ENCODE measurements at places on chromosomes 4 and X. TPM values are rescaled to one million over a fixed set of nuclear protein-coding genes. Genes with fewer than 3 reads are reported as not detected.
A peak's percentile ranks its signal among the peaks of the same experiment; 100 is the strongest.

DNA sequence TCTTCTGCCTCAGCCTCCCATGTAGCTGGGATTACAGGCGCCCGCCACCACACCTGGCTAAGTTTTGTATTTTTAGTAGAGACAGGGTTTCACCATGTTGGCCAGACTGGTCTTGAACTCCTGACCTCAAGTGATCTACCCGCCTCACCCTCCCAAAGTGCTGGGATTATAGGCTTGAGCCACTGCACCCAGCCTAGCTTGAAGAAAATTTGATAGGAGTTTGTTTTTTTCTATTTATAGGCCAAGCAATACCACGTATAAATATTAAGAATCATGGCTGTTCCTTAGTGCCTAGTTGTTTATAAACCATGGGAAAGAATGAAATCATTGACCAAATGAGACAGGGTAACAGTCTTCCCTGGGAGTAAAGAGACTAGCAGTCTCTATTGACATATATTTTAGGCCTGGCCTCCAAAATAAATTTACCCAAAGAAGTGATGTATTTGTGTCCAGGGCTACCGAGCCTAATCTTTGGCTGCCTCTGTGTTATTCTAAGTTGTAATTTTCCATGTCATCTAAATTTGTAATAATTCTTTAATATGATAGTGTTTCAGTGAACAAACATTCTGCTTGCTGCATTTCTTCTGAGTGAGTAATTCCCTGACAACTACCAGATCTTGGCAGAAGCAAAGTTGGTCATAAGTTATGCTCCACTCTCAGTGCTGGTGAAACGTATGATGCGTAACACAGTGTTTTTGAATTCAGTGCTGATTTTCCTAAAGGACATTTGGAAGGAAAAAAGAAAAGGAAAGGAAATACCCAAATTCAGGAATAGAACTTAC, 10.3 kb downstream of the PKD2 start:
- peaks cover 2% of the 10 kb centered on the region for H3K36me3 ChIP-seq
- DNase-seq, result peak; percentile 94
- no peaks in the 10 kb centered on the region for H3K27me3 ChIP-seq

DNA sequence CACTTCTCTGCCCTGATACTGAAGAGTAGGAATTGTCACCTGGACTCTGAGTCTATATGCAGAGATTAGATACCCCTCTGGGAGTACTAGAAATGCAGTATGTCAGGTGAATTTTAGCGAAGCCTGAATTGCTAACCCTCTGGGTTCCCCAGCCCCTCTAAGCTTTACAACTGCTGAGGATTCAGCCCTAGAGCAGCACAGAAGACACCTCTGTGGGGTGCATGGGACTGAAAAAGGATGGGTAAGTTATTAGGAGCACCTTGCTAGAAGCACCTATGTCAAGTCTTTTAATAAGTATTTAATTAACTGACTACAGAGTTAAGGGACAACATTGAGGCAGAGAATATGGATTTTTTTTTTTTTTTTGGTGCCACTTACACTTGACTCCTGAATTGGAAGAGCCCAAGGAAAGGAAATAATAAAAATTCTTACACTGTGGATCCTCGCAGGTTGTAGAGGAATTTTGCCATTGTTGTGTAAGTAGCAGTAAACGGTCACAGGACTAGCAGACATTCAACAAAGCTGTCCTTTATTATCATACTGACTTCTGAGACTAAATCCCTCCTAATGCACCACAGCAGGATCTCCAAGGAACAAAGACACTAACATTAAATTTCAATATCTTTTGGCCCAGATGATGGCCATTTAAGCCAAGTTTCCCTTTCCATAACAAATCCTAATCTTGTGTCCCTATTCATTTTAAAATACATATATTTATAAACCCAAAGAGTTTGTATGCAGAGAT, 253.2 kb downstream of the ANKRD50 start:
- no peak overlapping the region for H3K27ac ChIP-seq
- H3K36me3 ChIP-seq, result no peaks in the 10 kb centered on the region
- peaks cover 4% of the 10 kb centered on the region for H3K4me1 ChIP-seq
- H3K4me3 ChIP-seq, result no peak overlapping the region

DNA sequence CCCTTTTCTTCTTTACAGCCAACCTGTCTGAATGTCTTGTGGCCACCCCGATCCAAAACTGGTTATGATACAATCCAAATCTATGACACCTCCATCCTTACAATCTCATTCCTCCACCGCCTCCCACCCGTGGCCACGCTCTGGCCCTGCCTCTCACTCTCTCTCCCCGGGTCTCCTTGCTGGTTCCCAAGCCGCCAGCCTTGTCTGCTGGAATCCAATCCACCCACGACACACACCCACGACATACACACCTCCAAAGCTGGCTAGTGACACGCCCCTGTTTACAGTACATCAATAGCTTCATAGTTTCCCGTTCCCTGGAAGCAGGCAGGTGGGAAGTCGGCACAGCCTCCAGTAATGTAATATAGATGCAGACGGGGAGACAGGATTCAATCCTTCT, 99.0 kb downstream of the WFS1 start:
- no peak overlapping the region for H3K4me3 ChIP-seq
- no peaks in the 10 kb centered on the region for H3K36me3 ChIP-seq
- no peaks in the 10 kb centered on the region for H3K27me3 ChIP-seq
- H3K27ac ChIP-seq, result no peak overlapping the region
- no peak for DNase-seq

DNA sequence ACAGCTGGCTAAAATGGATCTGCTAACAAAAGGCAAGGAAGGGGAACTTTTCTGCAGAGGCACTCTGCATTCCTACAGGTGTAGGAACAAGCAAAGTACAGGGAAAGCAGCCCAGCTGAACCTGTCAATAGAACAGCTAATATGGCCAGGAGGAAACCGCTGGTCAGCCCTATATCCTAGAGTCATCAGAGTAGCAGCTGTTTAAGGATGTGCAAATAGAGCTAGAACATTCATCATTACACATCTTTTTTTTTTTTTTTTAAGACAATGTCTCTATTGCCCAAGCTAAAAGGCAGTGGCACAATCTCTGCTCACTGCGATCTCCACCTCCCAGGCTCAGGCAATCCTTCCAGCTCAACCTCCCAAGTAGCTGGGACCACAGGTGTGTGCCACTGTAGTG, 163.0 kb downstream of the BTC start:
- H3K27me3 ChIP-seq, result no peaks in the 10 kb centered on the region
- no peaks in the 10 kb centered on the region for H3K36me3 ChIP-seq
- H3K27ac ChIP-seq, result peak overlapping the region; percentile 75
- DNase-seq, result peak; percentile 47

DNA sequence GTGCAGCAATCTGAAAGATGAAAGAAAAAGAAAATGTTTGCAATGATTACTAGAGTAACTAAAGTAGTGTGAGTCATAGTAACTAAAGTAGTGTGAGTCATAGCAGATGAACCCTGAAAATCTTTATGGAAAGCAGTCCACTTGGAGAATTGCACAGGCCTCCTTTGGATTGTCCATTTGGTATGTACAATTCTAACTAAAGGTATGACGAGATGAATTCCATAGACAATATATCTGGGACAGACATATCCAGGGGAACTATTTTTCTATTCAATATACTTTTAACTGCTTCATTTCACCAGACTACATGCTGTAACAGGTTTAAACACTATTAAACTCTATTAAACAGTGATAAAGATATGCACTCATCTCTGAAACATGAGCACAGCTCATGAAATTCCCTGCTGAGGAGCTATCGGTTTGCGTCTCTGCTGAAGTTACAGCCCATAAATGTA, 798.7 kb downstream of the PCDH7 start:
- no peaks in the 10 kb centered on the region for H3K27me3 ChIP-seq
- H3K4me3 ChIP-seq, result no peak overlapping the region
- no peaks in the 10 kb centered on the region for H3K4me1 ChIP-seq
- DNase-seq, result no peak

GRCh38 chr4:169723207-169723965, 34.4 kb downstream of the HPF1 start:
- peak; percentile 31 for DNase-seq
- H3K4me3 ChIP-seq, result no peak overlapping the region
- H3K27me3 ChIP-seq, result no peaks in the 10 kb centered on the region
- no peak overlapping the region for H3K27ac ChIP-seq

Gene PPP2R2C
- 0.09 TPM for total RNA-seq

Gene HSFX3
- total RNA-seq, result not detected

Gene GRID2
- not detected for total RNA-seq

Measured in endothelial cell of umbilical vein (primary cell).